Stimulated activated CD4-positive, alpha-beta T cell treated with anti-CD3 and anti-CD28 coated beads, TNF-alpha, amount 100 ng/mL, for 24 hours (primary cell): ENCODE measurements at places on chromosomes 4 and X.

- DNase-seq, result no peak
Measured at GRCh38 chr4:82756061-82756460, 42.5 kb downstream of the SCD5 start.

GRCh38 chr4:181949704-181950312 is 293.4 kb upstream of the TENM3 start:
- no peak for DNase-seq

GRCh38 chr4:76326515-76326914 is 20.0 kb downstream of the STBD1 start:
- DNase-seq, result no peak

- no peak for DNase-seq
Measured at GRCh38 chr4:147928400-147928799, 196.5 kb downstream of the ARHGAP10 start.

DNA sequence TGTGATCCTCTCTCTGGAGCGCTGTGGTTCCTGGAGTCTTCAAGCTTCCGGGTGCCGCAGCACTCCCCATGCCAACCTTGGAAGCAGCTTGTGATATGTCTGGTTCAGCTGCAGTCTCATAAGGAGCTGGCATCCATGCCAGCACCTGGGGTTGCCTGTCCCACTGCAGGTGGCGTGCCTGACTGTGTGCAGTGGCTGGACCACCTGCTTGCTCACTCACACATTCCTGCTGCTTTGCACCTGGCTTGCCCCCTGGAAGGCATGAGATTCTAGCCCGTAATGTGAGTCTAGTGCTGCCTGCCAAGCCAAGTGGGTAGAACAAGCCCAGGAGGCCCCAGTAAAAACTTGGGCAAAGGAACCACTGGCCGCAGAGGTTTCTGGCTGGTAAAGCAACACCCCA is 687.2 kb upstream of the AADAT start:
- DNase-seq, result no peak

GRCh38 chr4:36737691-36738090 is 456.3 kb downstream of the DTHD1 start:
- no peak for DNase-seq

GRCh38 chr4:173254646-173255045 is 79.5 kb downstream of the HMGB2 start:
- DNase-seq, result no peak

- no peak for DNase-seq
Measured at GRCh38 chrX:67693928-67694327, 150.1 kb downstream of the AR start.

DNA sequence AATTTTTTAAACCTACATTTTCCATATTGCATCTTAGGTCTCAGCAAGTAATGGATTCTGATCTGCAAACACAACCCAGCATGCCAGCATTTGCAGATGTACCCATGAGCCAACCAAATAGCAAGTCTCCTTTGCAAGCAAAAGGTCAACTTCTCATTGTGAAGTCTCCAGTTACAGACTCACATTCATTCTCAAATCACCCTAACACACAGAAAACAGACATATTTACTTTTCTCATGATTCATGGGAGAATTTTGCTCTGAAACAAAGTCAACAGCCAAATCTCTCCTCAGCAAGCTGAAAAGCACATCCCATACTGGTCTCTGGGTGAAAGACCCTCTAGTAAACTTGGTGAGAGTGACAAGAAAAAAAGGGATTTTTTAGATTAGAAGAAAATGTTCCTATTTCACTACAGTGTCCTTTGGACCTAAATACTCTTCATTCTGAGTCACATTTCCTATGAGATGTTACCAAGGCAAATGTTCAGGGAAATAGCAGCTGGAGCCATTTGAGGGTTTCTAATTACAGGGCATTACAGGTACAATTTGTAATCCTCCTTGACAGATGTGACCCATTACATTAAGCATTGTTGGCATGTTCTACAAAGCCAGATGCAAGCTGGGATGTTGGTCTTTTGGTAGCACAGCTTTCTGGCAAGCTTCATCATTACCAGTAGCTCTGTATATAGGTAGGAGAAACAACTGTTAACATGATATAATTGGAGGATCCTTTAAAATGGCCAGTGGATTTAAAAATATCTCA is 383.3 kb downstream of the SMARCA1 start:
- DNase-seq, result no peak

DNA sequence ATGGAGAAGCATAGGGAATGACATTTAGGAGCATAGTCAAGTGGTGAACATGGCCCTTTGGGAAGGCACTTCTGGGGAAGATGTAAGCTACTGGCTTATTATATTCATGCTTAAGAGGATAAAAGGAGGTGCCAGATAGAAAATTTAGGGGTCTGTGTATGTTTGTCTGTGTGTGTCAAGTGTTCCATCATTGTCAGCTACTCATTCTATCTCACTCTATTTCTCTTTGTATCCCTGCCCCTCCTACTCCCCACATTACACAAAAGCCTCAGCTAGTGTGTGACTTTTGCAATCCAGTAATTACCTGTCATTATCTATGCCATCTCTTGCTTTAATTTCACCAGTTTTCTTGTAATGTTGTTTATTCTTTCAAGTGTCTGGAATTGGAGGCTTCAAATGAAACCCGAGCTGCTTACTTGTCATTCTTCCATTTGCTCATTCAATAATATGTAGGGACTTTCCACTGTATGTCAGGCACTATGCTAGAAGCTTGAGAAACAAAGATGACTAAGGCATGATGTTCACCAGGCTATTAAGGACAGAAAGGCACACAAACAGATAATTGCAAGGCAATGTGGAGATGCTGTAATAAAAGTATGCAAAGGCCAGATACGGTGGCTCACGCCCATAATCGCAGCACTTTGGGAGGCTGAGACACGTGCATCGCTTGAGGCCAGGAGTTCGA is 229.8 kb upstream of the TEX13C start:
- no peak for DNase-seq

DNA sequence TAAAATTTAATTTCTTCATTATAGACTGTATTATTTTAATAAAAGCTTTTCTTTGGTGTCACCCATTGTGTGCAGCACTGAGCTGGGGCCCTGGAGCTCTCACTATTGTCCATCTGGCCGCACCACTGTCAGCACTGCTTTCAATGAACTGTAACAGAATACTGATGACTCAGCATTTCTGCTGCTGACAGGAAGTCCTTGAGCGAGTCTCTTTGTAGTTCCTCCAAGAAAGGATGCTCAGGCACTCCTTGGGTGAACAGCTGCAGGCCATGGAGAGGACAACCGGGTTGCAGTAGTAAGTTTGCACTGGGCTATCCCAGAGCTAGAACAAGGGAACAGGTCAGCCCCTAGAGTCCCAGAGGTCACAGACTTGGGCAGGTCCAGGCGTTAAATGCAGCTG is 81.6 kb downstream of the SORBS2 start:
- DNase-seq, result no peak

DNA sequence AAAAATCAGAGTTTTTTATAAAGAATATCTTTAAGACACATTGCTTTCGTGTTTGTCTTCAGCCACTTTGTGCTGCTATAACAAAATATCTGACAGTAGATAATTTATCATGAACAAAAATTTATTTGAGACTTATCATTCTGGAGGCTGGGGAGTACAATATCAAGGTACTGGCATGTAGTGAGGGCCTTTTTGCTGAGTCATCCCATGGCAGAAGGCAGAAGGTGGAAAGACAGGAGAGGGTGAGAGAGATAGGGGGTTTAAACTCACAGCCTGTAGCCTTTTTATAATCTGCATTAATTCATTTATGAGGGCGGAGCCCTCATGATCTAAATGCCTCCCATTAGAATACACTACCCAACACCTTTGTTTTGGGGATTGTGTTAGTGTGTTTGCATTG is 431.2 kb upstream of the FAM47C start:
- DNase-seq, result no peak

- no peak for DNase-seq
Measured at GRCh38 chr4:46270986-46271596, 118.8 kb downstream of the GABRA2 start.

GRCh38 chr4:87863486-87863885 is 30.7 kb downstream of the MEPE start:
- DNase-seq, result no peak
